Foreskin melanocyte (primary cell): ENCODE measurements at places on chromosomes 12 and 14.
A peak's percentile ranks its signal among the peaks of the same experiment; 100 is the strongest.

DNA sequence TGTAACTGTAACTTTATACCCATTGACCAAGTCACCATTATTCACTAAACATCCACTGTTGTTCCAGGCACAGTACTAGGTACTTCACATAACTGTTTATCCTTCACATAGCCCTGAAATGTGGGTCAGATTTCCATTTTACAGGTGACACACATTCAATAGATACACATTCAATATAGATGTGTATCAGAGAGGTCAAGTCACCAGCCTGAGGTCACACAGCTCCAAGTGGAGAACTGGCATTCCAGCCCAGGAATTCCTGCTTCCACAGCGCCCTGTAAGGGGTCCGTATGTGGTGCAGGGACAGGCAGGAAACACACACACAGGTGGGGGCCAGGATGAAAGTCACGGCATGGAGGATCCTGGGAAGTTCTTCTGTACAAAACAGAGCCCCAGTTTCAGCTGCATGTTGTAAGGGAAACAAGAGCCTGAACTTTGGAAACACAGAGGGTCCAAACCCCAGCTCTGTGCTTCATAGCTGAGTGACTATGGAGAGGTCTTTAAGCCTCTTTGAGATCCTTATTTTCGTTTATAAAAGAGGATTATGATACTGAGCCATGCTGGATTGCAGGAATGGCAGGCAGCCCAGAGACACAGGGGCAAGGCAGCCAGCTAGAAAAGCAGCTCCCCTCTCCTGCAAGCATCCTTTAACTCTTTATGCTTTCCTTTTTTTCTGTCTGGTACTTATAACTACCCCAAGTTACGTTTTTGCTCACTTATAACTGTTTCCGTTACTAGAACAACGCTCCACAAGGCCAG, 50.3 kb upstream of the DICER1 start:
- no peak for DNase-seq

DNA sequence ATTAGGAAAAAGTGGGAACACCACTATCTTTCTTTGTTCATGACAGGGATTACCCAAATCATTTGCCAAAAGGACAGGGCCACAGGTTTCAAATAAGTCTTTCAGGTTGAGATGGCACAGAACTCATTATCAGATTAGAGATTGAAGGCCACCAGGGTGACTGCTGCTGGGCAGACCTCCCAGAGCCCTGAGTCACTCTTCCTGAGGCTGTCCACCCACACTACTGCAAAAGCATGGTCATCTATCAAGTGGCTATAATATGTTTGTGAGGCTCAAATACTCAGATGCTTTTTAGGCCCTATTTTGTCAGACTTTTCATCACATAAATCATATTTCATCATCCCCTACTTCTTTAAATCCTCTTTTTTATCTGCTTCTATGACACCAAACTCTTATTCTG, 155.3 kb upstream of the CCDC196 start:
- DNase-seq, result no peak

- DNase-seq, result no peak
Observed at GRCh38 chr12:114407842-114408411, 2.0 kb upstream of the TBX5 start.

- no peak for DNase-seq
Observed at GRCh38 chr12:111937429-111937828, 75.5 kb downstream of the TMEM116 start.

DNA sequence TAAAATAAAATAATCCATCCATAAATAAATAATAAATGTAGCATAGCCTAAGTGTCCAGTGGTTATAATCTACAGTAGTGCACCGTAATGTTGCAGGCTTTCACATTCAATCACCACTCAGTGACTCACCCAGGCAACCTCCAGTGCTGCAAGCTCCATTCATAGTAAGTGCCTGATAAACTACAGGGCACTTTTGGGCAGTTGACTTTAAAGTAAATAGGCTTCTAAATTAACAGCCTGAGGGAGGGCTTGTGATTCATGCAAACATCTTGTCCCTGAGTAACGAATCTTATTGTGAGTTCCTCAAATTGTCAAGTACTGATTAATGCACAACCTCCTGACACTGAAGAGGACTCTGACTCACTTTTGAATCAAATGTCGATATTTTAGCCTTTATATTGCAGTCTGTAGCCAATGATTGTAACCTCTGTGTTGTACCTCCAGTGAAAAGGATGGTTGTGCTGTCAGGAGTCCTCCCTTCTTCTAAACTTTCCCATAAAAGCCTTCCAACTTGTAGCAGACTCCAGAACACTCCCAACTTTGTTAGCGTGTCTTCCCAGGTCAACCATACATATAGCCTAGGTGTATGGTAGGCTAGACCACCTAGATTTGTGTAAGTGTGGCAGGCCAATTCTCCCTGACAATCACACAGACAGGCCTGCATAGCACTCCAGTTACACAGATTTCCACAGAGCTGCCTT, 55.0 kb upstream of the BICD1 start:
- peak; percentile 97 for DNase-seq

DNA sequence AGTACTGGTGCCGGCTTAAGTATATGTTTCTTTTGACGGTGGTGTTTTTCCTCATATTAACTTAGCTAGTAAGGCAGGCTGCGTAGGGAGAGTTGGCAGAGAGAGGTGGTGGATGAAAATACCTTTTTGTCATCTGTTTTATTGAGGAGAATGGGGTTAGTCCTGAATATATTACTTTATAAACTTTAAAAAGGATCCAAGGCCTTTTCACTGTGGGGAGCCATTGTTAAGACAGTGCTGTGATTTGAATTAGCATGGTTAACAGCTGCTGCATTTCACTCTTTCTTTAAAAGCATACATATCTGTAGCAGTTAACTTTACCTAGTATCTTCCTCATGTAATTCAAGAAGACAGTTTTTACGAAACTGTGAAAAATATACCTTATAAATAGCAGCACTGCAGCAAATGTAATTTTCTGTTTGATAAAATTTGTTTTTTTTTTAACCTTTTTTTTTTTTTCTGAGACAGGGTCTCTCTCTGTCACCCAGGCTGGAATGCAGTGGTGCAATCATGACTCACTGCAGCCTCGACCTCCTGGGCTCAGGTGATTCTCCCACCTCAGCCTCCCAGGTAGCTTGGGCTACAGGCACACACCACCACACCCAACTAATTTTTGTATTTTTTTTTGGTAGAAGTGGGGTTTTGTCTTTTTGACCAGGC, 57.1 kb downstream of the AEBP2 start:
- DNase-seq, result no peak

- peak; percentile 97 for DNase-seq
Observed at GRCh38 chr12:93785249-93786010, 108.3 kb downstream of the CRADD start.

DNA sequence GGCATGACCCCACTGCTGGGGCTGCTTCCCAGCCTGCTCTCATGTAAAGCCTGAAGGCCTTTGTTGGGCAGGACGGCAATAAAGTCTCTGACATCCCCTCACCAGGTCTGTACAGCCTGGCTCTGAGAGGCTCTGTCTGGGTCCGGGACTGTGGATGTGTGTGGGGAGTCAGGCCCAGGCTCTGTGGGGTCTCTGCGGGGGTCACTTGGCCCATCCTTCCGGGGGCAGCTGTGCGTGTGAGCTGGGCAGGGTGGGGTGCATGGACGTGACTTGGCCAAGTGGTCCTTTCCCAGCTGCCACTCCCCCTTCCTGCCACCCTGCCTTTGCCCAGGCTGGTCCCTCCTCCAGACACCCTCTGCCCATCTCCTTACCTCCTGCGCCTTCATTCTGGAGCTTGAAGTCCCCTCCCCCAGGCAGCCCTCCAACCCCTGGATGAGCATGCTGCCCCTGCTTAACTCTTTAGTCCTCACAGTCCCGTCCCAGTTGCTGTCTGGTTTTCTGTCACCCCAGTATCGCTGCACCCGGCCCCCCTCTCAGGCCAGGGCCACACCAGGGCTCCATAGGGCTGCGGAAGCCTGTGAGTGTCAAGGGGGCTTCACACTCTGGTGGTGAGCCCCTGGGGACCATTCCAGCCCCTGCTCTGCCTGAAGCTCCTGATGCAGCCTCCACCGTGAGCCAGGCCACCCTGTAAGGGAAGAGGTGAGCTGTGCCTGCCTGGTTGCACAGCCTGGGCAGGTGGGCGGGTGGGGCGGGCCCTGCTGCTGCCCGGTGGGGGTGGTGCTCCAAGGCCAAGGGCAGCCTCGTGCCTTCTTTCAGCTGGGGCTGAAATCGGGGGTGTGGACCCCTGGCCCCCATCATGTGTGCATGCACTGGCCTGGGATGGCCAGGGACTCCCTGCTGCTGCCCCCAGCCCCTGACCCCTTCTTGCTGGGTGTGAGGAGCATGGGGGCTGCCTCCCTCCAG, 25.5 kb upstream of the KIF26A start:
- no peak for DNase-seq

DNA sequence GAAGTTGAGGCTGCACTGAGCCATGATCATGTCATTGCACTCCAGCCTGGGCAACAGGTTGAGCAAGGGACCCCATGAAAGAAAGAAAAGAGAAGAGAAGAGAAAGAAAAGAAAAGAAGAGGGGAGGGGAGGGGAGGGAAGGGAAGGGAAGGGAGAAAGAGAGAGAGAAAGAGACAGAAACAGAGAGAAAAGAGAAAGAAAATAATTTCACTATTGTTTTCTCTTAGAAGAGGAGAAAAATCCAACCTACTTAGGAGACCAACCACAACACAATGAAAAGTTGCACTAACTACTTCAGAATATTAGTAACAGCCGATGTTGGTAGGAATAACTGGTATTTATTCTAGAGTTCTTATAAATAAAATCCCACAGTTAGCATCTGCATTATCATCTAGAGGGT, 9.6 kb downstream of the TRAPPC6B start:
- no peak for DNase-seq

GRCh38 chr14:101823066-101823465, 61.6 kb downstream of the PPP2R5C start:
- DNase-seq, result no peak

DNA sequence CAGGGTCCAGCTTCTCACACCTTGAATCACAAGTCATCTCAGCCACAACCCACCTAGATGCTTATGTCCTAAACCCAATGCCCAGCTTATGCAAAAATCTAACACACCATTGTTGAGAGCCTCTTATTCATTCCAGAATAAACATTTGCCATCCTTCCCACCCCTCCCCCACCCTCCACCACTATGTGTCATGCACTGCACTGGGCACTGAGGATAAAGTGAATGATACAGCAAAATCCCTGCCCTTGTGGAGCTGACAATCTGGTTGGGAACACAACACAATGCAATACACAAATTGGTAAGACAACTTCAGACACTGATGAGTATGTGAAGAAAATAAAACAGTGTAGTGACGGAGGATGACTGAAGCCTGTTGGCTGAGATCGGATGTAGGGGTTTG, 1.4 kb upstream of the GLTP start:
- no peak for DNase-seq

DNA sequence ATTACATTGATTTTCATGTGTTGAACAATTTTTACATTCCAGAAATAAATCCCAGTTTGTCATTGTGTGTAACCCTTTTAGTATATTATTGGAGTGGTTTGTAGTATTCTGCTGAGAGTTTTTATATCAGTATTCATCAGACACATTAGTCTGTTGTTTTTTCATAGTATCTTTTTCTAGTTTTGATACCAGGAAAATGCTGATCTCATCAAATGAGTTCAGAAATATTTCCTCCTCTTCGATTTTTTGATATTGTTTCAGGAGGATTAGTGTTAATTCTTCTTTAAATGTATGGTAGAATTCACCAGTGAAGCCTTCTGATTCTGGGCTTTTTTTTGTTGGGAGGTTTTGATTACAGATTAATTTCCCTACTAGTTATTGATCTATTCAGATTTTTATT, 15.3 kb downstream of the CLEC6A start:
- DNase-seq, result no peak

GRCh38 chr14:101103321-101103901, 199.9 kb upstream of the RTL1 start:
- DNase-seq, result no peak

- DNase-seq, result no peak
Observed at GRCh38 chr14:99312106-99312505, 40.1 kb upstream of the BCL11B start.
